A549 treated with dexamethasone at 1 μM for 4 hours (cell line): ENCODE measurements at places on chromosomes 13 and 19. TPM values are rescaled to one million over a fixed set of nuclear protein-coding genes. Genes with fewer than 3 reads are reported as not detected.

Gene IFNL4
- total RNA-seq, result not detected in 5 replicates

Gene WDFY2
- total RNA-seq, result 2.5 to 3.9 TPM (median 3.5 TPM) in 5 replicates

Gene PRR36
- total RNA-seq, result 0.30 to 0.51 TPM (median 0.45 TPM) in 5 replicates

Gene ZNF569
- total RNA-seq, result 3.9 to 6.7 TPM (median 5.0 TPM) in 5 replicates

Gene SHISA2
- 0.05 to 0.08 TPM (median 0.06 TPM) in 4 of 5 replicates, not detected in the other for total RNA-seq

Gene PROZ
- total RNA-seq, result not detected in 5 replicates

Gene WDR62
- total RNA-seq, result 15.4 to 27.5 TPM (median 26.2 TPM) in 5 replicates

Gene NOVA2
- total RNA-seq, result 1.0 to 1.7 TPM (median 1.3 TPM) in 5 replicates

Gene ZNF98
- not detected in 5 replicates for total RNA-seq

Gene ZNF799
- total RNA-seq, result 1.3 to 1.6 TPM (median 1.3 TPM) in 5 replicates

Gene ZNF83
- 0.08 to 0.11 TPM (median 0.08 TPM) in 4 of 5 replicates, not detected in the other for total RNA-seq

Gene NUDT15
- 25.2 to 29.3 TPM (median 27.2 TPM) in 5 replicates for total RNA-seq
